Activated CD4-positive, alpha-beta T cell treated with anti-CD3 and anti-CD28 coated beads for 4 hours (primary cell): ENCODE measurements at places on chromosomes 4 and X.

GRCh38 chr4:27973056-27973455 lies 1112.4 kb downstream of the STIM2 start:
- DNase-seq = no peak

GRCh38 chrX:476724-477075 lies 90.0 kb upstream of the PPP2R3B start:
- no peak for DNase-seq

DNA sequence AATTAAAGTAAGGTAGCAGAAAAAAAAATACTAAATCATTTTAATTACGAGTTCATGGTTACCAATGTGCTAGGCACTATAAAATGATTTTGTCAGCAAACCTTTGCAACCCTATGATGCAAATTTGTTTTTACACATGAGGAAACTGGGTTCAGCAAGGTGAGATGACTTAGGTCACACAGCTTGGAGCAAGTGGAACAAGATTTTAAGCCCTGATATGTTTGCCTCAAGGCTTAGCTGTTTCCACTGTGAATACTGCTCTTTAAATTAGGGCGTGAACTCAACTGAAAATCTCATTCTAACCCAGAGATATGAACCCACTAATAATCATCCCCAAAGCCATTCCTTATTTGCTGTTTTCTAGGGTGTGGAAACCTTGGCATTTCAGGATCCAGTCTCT lies 86.3 kb downstream of the CEP44 start:
- DNase-seq = no peak

DNA sequence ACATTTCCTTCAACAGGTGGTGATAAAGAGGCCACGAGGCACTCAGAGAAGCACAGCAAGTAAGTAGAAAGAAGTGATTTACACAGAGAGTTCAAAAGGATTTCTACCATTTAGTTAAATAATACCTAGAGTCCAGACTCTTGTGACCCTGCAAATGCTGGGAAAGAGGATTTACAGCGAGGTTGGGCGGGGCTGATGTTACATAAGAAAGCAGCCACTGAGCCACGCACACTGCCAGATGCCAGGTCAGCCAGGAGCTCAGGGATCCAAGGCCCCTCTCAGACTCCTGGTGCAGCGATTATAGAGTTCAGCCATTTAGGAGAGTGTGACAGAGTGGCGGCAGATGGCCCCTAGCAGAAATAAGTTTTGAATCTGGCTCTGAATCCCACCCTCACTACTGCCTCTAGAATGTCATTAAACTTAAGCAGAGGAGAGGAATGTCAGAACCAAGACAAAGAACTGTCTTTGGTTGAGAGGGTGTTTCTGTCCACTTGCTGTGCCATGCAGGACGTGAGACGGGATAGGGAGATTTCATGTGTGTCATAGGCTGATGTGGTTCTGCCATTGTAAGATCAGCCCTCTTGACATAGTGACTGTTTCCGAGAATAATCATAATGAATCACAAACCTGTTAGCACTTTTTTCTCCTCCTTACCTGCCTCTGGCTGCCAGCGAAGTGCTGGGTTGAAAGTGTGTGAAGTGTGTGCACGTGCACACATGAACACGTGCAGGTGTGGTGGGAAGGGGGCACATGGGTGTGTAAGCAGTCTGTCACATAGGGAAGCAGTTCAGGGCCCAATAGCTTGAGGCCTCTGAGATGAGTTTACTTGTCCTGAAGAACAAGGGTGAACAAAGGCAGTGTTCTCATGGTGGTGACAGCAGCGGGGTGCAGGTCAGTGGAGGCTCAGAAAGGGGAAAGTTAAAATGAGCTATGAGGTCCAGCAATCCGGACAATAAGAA lies 50.1 kb downstream of the MFAP3L start:
- no peak for DNase-seq

DNA sequence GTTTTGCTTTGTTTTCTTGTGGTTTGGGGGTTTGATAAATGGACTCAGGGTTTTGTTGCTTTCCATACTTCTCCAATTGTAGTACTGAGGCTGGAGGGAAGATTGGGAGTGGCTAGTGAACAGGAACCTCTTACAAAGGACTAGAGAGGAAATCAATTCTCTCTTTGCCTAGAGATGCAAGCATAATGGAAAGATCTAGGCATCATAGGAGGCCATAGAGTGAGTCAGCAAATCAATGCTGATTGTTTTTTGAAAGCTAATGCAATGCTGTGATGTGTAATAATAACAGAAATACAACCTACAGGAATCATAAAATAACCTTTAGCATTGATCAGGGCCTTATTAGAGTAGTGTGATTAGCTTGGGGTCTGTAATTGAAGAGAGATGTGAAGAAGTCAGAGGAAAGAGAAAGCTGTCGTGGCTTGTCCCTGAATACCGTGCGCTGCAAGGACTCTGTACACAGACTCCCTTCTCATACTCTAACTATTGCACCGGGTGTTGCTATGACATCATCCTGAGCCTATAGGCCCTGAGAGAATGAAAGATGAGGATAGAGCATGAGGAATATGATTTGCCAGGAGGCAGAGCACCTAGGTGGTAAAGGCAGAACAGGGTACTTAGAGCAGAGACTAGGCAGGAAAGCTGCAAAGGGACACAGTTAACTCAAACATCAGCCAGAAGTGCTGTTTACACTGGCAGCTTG lies 29.3 kb upstream of the GPR101 start:
- no peak for DNase-seq

DNA sequence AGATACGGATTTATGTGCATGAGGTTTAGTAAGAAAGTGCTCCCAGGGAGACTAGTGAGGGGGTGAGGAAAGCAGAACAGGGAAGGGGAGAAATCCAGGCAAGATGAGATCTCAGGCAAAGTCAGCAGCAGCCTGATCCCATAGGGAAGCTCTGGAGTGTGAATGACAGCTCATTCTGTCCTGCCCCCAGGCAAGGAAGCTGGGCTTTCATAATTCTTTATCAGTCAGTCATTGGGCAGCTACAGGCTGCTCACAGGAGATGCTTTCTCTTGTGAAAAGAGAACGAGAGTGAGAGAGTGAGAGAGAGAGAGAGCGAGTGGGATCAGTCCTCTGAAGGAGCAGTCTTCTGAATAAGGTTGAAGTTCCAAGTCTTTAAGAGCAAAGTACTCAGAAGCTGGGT lies 48.1 kb downstream of the SRPX start:
- DNase-seq = no peak

- DNase-seq = no peak
Measured at GRCh38 chr4:58188316-58188715, 1078.1 kb upstream of the IGFBP7 start.

DNA sequence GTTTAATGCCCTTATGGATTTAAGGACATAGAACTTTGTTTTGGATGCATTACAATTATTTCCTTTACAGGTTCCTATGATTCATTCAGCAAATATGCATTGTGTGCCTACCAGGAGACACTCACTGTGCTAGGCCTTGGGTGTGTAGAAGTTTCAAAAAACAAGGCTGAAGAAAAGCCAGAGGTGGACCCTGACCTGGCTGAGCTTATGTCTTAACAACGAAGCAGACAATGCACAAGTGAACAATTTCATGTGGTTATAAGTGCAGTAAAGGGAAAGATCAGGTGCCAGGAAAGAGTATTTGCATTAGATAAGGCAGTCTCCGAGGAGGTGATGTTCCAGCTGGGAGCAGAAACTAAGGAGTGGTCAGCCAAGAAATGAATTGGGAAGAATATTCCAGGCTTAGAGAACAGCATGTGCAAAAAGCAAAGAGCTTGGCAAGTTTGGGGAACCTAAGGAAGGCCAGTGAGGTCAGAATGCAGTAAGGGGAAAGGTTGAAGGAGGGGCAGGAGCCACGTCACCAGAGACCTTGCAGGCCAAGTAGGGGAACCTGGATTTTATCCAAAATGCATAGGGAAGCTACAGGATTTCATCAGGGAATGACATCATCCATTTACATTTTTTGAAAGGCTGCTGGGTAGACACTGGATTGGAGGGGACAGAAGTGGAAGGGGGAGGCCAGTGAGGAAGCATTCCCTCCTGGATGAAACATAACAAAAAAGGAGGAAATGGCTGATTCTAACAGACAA lies 193.6 kb downstream of the SOWAHB start:
- no peak for DNase-seq
